ENCODE measurements at places on chromosomes 3 and 15. TPM values are rescaled to one million over a fixed set of nuclear protein-coding genes. Genes with fewer than 3 reads are reported as not detected.

- peak; percentile 4 for DNase-seq
Observed at GRCh38 chr3:34533451-34533850, 735.0 kb downstream of the PDCD6IP start.

- no peak for DNase-seq
Observed at GRCh38 chr15:98891301-98891700, 116.3 kb downstream of the PGPEP1L start.

The DOCK3 gene
- 0.51 TPM for total RNA-seq

DNA sequence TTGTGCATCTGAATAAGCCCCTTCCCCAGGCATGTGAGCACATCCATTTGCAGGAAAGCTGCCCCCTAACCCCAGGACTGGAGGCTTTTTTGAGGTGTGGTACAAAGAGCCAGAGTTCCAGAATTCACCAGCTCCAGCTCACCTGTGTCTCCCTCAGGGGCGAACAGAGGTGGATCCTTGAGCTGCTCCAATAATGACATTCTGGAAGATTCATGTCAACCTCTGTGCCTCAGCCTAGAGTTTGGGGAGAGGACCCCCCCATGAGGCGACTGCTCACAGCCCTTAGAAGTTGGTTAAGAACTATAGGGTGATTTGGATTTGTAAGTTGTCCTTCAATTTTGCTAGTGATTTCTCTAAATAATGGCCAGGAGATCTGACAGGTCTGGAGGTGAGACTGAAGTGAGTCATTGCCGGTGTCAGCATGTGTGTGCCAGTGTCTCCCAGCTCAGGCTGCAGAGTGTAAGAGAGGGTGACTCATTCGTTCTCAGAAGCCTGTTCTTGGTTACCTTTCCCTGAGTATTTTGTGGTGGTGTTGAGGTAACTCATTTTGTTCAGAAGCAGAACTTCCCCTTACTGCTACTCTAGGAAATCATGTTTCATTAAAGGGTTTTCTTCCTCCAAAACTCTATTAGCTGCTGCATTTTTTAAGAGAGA is 136.9 kb upstream of the TOPAZ1 start:
- DNase-seq, result no peak

DNA sequence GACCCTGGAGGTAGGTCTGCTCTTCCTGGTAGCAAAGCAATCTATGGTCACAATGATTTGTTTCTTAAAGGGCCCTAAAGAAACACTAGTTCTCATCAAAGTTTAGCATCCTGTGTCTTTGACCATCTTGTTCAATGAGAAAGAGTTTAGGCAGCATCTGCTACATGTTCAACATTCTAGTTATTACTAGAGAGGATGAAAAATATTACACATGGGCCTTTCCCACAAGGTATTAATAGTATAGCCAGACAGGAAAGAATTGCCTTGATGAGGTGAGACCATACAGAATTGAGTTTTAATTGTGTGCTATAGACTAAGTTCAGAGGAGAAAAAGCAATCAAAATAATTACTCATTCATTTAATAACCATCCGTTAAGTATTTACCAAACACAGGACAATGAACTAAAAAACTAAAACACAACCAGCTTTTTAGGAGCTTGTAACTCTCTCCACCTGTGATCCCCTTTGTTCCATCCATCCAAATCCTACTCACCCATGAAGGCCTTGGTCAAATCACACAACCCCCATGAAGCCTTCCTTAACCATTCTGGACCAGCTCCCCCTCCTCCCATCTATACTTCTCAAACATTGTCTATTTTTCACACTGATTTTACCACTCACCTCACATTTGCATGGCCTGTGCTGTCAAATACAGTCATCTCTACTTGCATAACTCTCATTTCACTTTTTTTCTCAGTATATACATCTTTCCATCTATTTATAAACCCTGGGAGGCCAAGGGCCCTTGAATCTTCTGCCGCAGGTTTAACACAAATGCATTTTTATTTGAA is 122.9 kb downstream of the RORA start:
- no peak for DNase-seq

- no peak for DNase-seq
Observed at GRCh38 chr3:50251220-50251619, 15.2 kb downstream of the GNAI2 start.

DNA sequence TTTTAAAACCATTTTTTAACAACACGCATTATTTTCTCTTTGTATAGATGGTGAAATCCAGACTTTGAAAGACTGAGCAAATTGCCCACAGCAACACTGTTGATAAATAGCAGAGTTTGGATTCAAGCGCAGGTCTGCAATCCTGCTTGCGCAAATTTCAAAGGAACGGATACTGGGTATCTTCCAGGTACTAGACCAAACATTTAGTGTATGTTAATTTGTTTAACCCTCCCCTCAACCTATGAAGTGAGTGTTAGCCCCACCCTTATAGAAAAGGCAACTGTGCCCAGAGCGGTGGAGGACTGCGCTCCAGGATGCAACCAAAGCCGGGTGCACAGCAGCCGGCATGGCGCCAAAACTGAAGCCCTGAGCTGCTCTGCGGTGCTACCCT is 103.8 kb downstream of the CPN2 start:
- DNase-seq, result peak; percentile 30

DNA sequence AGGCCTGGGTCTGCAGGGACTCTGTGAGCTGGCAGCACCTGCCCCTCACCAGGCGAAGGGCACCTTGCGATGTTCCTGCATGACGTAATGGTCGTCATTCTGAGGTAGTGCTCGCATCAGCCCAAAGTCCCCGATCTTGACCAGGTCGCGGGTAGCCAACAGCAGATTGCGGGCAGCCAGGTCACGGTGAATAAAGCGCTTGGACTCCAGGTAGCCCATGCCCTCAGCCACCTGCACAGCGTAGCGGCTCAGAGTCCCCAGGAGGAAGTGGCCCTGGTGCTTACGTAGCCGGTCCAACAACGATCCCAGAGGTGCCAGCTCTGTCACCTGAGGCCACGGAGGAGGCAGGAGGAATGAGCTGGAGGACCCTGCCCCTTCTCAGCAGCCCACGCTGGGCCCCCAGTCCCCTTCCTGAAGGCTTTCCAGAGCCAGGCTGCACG is 26.3 kb downstream of the TNK2 start:
- no peak for DNase-seq

The COL6A5 gene
- not detected for total RNA-seq

The CERS3 gene
- total RNA-seq, result 8.9 TPM

- no peak for DNase-seq
Observed at GRCh38 chr3:107772016-107772415, 249.3 kb downstream of the BBX start.

GRCh38 chr3:72470904-72471417 is 377.3 kb downstream of the SHQ1 start:
- no peak for DNase-seq

- no peak for DNase-seq
Observed at GRCh38 chr3:164467007-164467406, 611.3 kb downstream of the SI start.

DNA sequence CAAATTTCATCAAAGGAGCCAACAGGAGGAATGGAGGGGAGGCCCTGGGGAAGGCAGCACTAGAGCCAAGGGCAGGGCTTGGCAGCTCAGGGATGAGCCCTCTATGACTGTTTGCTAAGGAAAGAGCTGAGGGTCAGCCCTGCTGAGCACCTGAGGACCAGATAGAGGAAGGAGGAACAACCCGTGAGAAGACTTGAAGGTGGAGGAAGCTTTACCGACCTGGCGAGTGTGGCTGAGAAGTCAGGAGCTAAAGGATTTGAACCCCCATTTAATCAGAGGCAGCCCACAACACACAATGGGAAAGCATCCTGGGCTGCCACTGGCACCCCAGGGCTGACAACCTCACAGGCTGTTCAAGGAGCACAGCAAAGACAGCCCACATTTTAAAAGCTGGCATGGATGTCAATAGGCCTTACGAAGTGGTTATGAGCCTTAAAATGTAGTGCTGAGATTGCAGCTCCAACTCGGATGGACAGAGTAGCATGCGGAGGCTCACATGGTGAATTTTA is 20.7 kb upstream of the LRRC2 start:
- no peak for DNase-seq

GRCh38 chr3:180870008-180870699 is 42.3 kb upstream of the FXR1 start:
- peak; percentile 71 for DNase-seq

- no peak for DNase-seq
Observed at GRCh38 chr3:7307410-7307809, 446.5 kb downstream of the GRM7 start.

- DNase-seq, result no peak
Observed at GRCh38 chr3:138398791-138399575, 35.4 kb upstream of the ESYT3 start.

- no peak for DNase-seq
Observed at GRCh38 chr3:150014782-150015181, 44.1 kb upstream of the PFN2 start.

The LIPH gene
- total RNA-seq, result 1.3 TPM

GRCh38 chr3:128801779-128802380 is 75.9 kb downstream of the RAB7A start:
- no peak for DNase-seq

The PRR20G gene
- not detected for total RNA-seq

GRCh38 chr15:60328852-60329443 is 68.8 kb downstream of the ANXA2 start:
- DNase-seq, result peak; percentile 48

DNA sequence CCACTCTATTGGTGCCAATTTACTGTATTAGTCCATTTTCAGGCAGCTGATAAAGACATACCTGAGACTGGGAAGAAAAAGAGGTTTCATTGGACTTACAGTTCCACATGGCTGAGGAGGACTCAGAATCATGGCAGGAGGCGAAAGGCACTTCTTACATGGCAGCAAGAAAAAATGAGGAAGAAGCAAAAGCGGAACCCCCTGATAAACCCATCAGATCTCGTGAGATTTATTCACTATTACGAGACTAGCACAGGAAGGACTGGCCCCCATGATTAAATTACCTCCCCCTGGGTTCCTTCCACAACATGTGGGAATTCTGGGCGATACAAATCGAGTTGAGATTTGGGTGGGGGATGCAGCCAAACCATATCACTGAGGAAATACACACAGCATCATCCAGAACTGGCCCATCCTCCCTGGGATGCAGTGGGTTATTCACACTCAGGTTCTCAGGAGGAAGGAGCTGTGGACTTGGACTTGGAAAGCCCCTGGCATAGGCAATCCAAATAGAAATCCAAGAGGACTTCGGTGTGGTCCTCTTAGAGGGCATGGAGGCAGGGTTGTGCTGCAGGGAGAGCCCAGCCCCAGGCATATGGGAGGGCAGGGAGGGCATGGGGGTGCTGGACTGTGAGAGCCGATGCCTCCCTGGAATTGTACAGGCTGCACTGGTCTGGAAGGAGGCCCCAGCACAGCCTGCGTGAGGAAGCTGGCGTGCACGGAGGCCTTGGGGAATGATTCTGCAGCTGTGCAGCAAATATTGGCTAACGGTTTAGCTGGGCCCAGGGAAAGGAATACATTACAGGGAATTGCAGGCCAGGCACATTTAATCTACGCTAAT is 62.9 kb downstream of the EFCAB12 start:
- peak; percentile 72 for DNase-seq

DNA sequence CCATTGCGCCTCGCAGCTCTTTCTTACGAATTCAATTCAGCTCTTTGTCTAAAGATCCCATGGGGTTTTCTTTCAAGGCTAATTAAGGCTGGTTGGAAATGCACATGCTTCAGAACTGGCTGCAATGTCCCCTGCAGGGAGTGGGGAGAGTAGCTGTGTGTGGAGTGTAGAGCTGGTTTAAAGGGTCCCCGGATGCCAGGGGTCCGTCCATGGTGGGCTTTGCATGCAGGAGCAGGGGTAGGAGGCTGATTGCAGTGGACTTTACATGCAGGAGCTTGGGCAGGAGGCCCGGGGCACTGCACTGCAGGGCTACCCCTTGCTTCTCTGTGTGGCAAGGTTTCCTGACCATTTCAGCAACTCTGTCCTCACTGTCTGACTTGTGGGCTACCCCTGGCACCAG is 261.6 kb upstream of the LYSMD4 start:
- no peak for DNase-seq

All from tongue (tissue), 3 donors.